ENCODE measurements at places on chromosomes 11 and 22. TPM values are rescaled to one million over a fixed set of nuclear protein-coding genes. Genes with fewer than 3 reads are reported as not detected.

Gene MRPL11
- 40.0 TPM for total RNA-seq

Gene MS4A12
- not detected for total RNA-seq

Gene SLC43A1
- 15.3 TPM for total RNA-seq

Gene KCNQ1OT1
- total RNA-seq: 7.3 TPM

Gene OR2AG2
- total RNA-seq: 0.09 TPM

Gene LRRC4C
- total RNA-seq: 0.27 TPM

Gene KCNJ11
- not detected for total RNA-seq

Gene KIRREL3
- total RNA-seq: 0.45 TPM

Gene CSF2RB
- 0.98 TPM for total RNA-seq

Gene LZTR1
- total RNA-seq: 27.2 TPM

Gene SPDYC
- not detected for total RNA-seq

Gene CCDC87
- total RNA-seq: 0.45 TPM

Gene CNTF
- 0.82 TPM for total RNA-seq

Gene NLRP10
- 1.7 TPM for total RNA-seq

Gene CCDC83
- total RNA-seq: not detected

Gene ZBTB44
- total RNA-seq: 45.8 TPM

Gene ANO3
- total RNA-seq: 0.98 TPM

Gene AHNAK
- total RNA-seq: 737 TPM

Gene CSNK2A3
- 4.7 TPM for total RNA-seq

Gene OR4A5
- not detected for total RNA-seq

Gene OR10A2
- not detected for total RNA-seq

Gene RASD2
- total RNA-seq: 0.09 TPM

Gene FAM181B
- 0.25 TPM for total RNA-seq

Gene TRIM34
- total RNA-seq: 15.5 TPM

Gene LPXN
- 1.4 TPM for total RNA-seq

Gene NXPE2
- total RNA-seq: not detected

Gene MMP1
- total RNA-seq: 13.2 TPM

Gene IL17RA
- 5.2 TPM for total RNA-seq

Gene MYRF
- total RNA-seq: 0.18 TPM

Gene BTBD18
- total RNA-seq: not detected

Gene NXF1
- total RNA-seq: 27.8 TPM

Gene KDM4D
- total RNA-seq: 1.1 TPM

Gene MUC2
- total RNA-seq: not detected

Gene USP2
- total RNA-seq: not detected

Gene MMP8
- not detected for total RNA-seq

Gene LINC01488
- total RNA-seq: not detected

Gene BLID
- total RNA-seq: 30.6 TPM

Gene MAJIN
- total RNA-seq: not detected

Gene API5
- total RNA-seq: 81.0 TPM

Gene ASCL2
- not detected for total RNA-seq

Gene VWCE
- 13.9 TPM for total RNA-seq

Gene PAMR1
- total RNA-seq: 278 TPM

Gene OR2D2
- total RNA-seq: not detected

Gene KRTAP5-8
- not detected for total RNA-seq

Gene MOGAT2
- not detected for total RNA-seq

Gene GRIK4
- total RNA-seq: not detected

Gene MEI1
- total RNA-seq: not detected

Gene APOBEC3G
- total RNA-seq: 7.4 TPM

Gene PRG2
- total RNA-seq: not detected

Gene TMEM121B
- total RNA-seq: 0.09 TPM

Gene MYBPC3
- total RNA-seq: not detected

Gene GLYAT
- total RNA-seq: not detected

Gene SLC22A12
- not detected for total RNA-seq

Gene MDK
- 52.2 TPM for total RNA-seq

All from fibroblast of the aortic adventitia (primary cell).